KBM-7 (cell line): ENCODE measurements at places on chromosomes 3 and 15.

DNA sequence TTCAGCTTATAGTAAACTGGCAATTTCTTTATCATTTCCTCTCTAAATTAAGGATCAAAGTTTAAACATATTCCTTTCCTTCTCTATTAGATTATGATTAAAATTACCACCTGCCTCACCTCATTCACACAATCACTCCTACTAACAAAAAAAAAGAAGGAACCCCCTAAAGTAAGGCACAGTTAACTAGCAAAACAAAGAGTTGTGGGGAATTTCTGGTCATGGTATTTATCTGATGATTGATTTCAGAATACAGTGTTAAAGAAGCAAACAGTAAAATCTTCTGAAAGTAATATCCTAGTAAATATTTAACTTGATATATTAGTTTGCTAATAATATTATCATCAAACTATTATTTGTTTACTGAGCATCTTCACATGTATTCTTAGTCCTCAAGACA lies 8.8 kb downstream of the GBE1 start:
- no peak for DNase-seq

- DNase-seq, result peak; percentile 37
Observed at GRCh38 chr15:75542386-75542797, 36.7 kb downstream of the PTPN9 start.

- no peak for DNase-seq
Observed at GRCh38 chr15:65460741-65461347, 38.1 kb upstream of the IGDCC4 start.

DNA sequence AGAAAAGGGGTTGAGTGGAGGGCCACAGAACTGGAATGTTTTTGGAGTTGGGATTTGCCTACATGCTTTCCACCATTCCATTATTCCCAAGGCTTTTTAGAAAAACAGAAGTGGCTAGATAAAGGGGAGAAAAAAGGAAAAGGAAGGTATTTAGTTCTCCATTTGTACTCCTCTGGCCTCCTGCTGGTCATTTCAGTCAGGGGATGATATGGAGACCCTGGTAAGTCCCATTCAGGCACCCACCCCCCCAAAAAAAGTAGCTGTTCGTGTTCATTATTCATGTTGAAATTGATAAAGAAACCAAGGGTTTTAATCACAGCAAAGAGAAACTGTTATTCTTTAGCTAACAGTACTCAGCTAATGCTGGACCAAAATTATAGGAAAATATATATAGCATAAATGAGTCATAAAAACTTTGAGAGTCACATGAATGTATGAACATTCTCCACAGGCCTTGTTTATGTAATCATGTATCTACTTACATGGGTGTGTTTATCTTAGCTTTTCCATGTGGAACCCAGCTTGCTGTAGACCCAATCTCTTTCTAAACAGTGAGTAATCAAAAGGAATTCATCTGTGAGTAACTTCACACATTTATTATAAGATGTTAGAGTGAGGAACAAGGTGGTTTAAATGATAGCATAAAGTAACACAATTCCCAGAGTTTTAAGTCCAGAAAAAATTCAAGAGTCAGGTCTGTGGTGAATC lies 167.2 kb downstream of the KCNMB2 start:
- DNase-seq, result no peak

DNA sequence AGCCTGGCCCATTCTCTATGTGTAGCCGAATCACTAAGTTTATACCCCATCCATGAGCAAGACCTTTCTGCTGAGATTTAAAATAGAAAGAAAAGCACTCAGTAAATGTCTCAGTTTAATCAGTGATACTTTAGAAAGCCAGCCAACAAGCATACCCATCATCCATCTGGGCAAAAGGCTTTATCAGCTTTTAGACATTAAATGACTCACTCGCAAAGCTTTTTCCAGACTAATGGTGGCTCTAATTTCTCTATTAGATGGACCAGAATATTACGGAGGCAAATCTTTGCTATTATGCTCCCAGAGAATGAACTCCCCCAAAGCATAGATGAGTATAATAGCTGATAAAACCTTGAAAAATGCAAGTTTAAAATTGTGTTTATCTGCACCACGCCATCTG lies 727.8 kb downstream of the GBE1 start:
- no peak for DNase-seq

DNA sequence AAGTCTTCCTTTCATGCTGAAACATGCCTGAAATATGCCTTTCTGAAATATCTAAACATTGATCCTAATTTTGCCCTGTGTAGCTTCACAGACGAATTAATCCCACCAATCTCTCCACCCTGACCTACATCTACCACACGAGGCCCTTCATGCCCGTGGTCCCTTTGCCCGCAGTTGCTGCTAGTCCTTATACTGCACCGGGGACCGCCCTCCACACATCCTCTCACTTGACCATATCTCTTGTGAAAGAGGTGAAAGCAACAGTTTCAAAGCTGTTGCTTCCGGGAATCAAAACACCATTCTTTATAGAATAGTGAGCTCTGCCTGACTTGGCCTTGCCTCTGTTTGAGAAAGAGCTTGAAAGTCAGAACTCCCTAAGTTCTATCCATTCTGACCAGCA lies 499.5 kb downstream of the NTRK3 start:
- DNase-seq, result no peak

GRCh38 chr3:16337856-16338540 lies 73.0 kb downstream of the OXNAD1 start:
- no peak for DNase-seq

GRCh38 chr3:64400706-64401105 lies 175.4 kb upstream of the PRICKLE2 start:
- no peak for DNase-seq

DNA sequence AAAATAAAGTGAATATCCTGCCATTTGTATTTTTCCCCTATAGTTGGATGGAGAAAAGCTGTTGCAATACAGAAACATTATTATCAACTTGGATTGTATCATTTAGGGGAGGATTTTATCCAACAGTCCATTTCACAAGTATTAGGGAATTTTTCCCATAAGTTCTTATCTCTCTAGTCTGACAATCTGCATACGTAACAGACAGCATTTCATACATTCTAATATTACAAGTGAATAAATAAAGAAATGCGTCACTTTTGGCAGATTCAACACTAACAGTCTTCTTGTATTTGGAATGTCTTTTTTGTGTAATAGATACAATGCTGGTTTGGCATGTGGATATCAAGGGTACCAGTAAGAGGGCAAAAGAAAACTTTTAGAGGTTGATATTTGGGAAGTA lies 795.3 kb upstream of the ARRDC4 start:
- DNase-seq, result no peak

- DNase-seq, result no peak
Observed at GRCh38 chr3:71076361-71077002, 507.0 kb downstream of the FOXP1 start.

- no peak for DNase-seq
Observed at GRCh38 chr15:57070674-57071073, 152.2 kb downstream of the TCF12 start.

DNA sequence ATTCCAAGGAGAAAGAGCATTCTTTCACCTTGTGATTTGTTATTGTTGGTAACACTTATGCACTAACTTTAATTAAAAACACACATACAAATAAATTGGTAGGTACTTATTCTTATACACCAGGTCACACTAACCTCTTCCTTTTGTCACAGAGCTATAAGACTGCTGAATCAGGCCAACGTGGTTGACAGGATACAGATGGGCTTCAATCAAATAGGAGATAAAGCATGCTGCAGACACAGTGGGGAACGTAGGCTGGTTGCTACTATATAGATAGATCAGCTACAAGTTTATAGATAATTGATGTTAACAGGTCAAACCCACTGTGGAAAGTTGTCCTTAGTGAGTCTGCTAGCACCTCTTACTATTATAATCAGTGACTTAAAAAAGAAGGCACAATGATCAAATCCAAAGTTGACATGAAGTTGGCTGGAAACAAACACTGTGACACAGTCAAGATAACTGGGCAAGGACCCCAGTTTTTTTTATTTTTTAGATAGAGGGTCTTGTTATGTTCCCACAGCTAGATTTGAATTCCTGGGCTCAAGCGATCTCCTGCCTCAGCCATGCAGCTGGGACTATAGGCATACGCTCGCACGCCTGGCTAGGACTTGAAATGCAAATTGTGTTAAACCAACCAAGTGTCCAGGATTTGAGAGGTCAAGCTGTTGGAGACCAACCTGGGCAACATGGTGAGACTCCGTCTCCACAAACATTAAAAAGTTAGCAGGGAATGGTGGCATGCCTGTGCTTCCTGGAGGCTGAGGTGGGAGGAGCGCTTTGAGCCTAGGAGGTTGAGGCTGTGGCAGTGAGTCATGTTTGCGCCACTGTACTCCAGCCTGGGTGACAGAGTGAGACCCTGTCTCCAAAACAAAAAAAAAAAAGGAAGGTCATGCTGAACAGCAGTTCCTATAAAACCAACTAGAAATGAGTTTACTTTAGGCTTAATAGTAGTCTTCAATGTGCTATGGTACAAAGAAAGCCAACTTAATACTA lies 97.9 kb upstream of the MEX3B start:
- DNase-seq, result no peak

DNA sequence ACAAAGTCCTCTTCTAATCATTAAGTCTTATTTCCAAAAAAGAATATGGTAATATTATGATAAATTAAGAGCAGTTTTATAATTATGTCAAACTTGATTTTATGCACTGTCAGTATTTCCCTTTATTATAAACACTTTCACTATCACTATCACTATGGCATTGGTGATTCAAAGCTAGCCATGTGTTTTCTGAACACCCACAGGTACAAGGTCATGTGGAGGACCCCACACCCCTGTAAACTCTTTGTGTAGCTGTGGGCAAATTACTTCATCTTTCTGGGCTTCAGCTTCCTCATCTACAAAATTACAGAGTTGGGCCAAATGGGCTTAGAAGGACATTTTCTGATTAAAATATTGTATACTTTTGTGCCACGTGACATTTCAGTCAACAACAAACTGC lies 41.7 kb downstream of the FBXL22 start:
- DNase-seq, result no peak

DNA sequence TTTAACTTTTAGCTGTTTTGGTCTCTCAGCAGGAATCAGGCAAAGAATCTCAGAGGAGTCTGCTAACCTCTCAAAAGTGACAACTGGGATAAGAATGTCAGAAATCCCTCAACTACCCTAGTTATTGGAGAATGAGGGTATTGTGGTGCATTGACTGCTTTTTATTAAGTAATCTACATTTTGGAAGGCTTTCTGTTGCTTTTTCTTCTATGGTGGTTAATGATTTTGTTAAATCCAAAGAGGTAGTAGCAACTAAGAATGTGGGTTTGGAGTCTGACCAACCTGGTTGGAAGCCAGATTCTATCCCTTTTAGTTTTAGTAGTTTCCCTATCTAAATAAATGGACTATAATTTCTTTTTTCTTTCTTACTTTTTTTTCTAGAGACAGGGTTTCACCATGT lies 94.7 kb upstream of the RNF7 start:
- DNase-seq, result no peak

DNA sequence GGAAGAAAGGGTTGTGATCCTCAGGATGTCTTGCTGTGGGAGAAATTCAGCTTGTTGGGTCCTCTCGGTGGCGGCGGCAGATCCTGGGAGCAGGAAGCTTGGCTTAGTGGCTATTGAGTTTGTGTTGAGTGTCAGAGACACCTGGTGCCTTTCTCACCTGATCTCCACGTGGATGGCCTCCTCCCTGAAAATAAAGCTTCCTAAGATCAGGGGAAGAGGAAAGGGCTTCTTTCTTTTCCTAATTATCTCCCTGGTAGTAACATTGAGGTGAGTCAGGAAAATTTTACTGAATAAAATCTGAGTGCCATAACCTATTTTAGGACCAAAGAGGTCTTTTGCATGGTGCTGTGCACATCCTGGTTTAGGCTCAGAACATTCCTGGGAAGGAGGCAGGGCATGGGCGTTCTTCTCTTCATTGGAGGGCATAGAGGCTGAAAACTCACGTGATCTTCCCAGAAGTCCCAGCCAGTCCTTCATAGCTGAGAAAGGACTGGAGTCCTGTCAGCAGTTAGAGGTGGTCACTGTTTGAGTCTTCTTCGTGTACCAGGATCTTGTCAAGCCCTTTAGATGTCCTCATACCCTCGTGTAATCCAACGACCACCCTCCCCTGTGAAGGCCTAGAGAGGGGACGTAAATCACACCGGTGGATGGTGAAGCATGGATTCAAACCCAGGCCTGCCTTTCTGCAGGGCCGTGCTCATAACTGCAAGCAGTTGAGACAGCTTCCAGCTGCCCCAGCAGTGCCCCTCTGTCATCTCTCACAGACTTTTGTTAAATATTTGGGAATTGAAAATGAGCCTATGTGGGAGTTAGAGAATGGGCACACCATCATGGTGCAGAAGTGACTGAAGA lies 1.1 kb downstream of the CMTM8 start:
- no peak for DNase-seq

DNA sequence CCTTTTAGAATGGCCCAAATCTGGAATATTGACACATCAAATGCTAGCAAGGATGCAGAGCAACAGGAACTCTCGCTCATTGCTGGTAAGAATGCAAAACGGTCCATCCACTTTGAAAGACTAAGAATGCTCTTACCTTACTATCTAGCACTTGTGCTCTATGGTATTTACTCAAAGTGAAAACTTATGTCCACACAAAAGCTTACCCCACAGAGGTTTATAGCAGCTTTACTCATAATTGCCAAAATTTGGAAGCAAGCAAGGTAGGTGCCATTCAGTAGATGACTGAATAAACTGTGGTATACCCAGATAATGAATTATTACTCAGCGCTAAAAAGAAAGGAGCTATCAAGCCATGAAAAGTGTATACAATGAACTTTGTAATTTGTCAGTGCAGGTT lies 96.4 kb downstream of the CTNNB1 start:
- DNase-seq, result no peak
